CD4-positive, alpha-beta T cell (primary cell): ENCODE measurements at places on chromosomes 2 and 18.

- DNase-seq = no peak
- H3K4me1 ChIP-seq = no peaks in the 10 kb centered on the region
Measured at GRCh38 chr2:32172870-32173269, 7.2 kb downstream of the SLC30A6 start.

- no peaks in the 10 kb centered on the region for H3K36me3 ChIP-seq
- no peak overlapping the region for H3K4me3 ChIP-seq
- H3K27me3 ChIP-seq = peaks cover 37% of the 10 kb centered on the region
- peaks cover 16% of the 10 kb centered on the region for H3K4me1 ChIP-seq
- no peak for DNase-seq
Measured at GRCh38 chr2:72153924-72154323, 6.3 kb upstream of the CYP26B1 start.

DNA sequence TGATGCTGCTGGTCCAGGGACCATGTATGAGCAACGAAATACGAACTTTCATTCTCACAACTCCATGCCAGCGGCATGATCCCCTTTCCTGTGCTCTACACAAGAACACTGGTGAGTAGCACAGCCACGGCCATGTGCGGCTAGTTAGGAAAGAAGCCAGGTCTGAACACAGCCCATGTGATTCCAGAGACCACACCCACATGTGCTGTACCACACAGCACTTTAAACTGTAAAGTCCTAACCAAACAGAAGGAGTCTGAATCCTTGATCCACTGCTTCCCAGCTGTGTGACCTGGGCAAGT lies 33.0 kb upstream of the ACAA2 start:
- H3K4me3 ChIP-seq = no peak overlapping the region
- DNase-seq = no peak
- H3K27me3 ChIP-seq = no peaks in the 10 kb centered on the region
- no peak overlapping the region for H3K27ac ChIP-seq
- no peaks in the 10 kb centered on the region for H3K4me1 ChIP-seq

- no peaks in the 10 kb centered on the region for H3K36me3 ChIP-seq
- peaks cover 57% of the 10 kb centered on the region for H3K4me1 ChIP-seq
- H3K27ac ChIP-seq = no peak overlapping the region
- no peak overlapping the region for H3K4me3 ChIP-seq
Measured at GRCh38 chr2:134203175-134203574, 50.7 kb upstream of the MGAT5 start.

- no peak for DNase-seq
- H3K36me3 ChIP-seq = no peaks in the 10 kb centered on the region
- H3K4me1 ChIP-seq = no peaks in the 10 kb centered on the region
- no peak overlapping the region for H3K4me3 ChIP-seq
Measured at GRCh38 chr2:39996653-39997080, 217.6 kb upstream of the THUMPD2 start.

DNA sequence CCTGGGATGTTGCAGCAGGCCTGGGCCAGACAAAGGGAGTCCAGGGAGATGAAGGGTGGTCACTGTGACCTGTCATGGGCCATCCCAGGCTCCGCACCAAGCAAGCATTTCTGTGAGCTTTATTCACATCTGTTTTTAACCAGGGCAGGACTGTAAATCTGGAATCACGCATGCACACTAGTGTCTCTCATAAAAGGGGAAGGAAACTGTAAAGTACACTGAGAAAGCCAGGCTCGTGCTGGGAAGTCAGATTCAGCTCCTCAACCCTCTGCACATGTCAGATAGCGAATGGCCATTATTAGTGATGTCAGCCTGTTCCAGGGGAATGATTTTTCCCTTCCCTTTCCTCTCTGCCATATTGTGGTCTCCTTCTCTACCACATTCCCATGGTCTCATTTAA lies 818.6 kb upstream of the RAB6C start:
- no peak overlapping the region for H3K27ac ChIP-seq
- H3K4me1 ChIP-seq = no peaks in the 10 kb centered on the region
- no peaks in the 10 kb centered on the region for H3K36me3 ChIP-seq
- no peak overlapping the region for H3K4me3 ChIP-seq
- no peaks in the 10 kb centered on the region for H3K27me3 ChIP-seq

- H3K4me1 ChIP-seq = peaks cover 11% of the 10 kb centered on the region
- H3K27me3 ChIP-seq = no peaks in the 10 kb centered on the region
- DNase-seq = no peak
- peak overlapping the region; percentile 94 for H3K4me3 ChIP-seq
- H3K27ac ChIP-seq = peak overlapping the region; percentile 95
- peaks cover 9% of the 10 kb centered on the region for H3K36me3 ChIP-seq
Measured at GRCh38 chr2:135742325-135742757, 686 bp downstream of the UBXN4 start.

DNA sequence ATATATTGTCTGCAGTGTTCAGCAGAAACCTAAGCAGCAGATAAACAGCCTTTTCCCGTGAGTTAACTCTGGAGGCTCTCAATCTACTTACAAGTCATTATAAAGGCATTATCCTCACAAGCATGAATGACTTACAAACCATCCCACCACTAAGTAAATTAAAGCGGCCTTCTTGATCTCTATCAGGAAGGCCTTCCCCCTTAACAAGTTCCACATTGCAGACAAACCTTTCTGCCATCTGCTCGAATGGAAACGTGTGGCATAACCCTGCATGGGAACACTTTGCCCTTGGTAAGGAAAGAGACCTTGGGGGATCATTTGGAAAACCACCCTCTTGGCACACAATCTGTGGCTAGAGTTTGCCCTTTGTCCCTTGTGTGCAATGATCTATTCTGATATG lies 199.5 kb downstream of the OSR1 start:
- no peak for DNase-seq
- H3K4me3 ChIP-seq = no peak overlapping the region
- no peaks in the 10 kb centered on the region for H3K27me3 ChIP-seq
- no peak overlapping the region for H3K27ac ChIP-seq
- H3K36me3 ChIP-seq = no peaks in the 10 kb centered on the region

DNA sequence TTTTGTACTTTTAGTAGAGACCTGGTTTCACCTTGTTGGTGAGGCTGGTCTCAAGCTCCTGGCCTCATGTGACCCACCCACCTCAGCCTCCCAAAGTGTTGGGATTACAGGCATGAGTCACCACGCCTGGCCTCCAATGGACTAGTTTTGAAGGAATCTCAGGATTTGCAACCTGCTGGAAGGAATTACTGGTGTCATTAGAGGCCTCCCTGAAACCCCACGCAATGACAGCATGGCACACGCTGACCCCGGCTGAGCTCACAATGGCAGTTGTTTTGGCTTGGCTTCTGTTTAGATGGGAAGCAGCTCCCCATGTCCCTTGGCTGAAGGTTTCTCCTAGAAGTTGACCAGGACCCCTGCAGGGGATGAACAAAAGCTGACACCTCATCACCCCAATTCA lies 23.1 kb upstream of the COPS8 start:
- no peak overlapping the region for H3K27ac ChIP-seq
- peaks cover 5% of the 10 kb centered on the region for H3K4me1 ChIP-seq
- H3K36me3 ChIP-seq = no peaks in the 10 kb centered on the region

- peak overlapping the region; percentile 70 for H3K27ac ChIP-seq
- H3K36me3 ChIP-seq = peaks cover 3% of the 10 kb centered on the region
- H3K4me3 ChIP-seq = peak overlapping the region; percentile 68
- H3K27me3 ChIP-seq = no peaks in the 10 kb centered on the region
- peak; percentile 29 for DNase-seq
- H3K4me1 ChIP-seq = peaks cover 26% of the 10 kb centered on the region
Measured at GRCh38 chr2:96773922-96774321, 13.2 kb downstream of the CNNM4 start.

DNA sequence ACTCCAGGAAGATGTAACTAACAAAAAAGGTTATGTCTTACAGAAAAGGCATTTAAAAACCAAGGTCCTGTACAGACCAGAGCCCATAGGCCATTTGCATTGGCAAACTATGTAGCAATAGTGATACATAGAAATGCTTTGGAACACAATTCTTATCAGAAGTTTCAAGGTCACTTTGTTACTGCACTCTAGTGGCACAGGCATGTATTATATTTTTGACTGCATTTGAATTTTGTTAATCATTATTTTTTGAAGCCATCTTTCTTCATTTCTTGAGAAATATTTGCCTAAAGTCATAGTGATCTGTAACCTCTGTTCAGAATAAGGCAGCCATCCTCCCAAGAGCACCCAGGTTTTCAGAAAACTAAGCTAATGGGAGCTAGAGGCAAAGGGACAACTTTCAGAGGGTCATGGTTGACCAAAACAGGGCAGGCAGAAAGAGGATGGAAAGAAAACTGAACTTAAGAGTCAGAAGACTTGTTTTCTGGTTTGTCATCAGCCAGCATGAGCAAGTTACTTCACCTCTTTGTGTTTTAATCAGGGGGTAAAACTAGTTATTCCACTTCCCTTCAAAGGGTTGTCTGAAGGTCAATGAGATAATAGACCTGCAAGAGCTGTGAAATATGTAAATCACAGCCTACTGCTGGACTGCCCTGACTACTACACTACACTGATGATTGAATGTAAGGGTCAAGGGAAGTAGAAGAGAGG lies 41.5 kb downstream of the SLC38A11 start:
- no peak for DNase-seq
- H3K27me3 ChIP-seq = no peaks in the 10 kb centered on the region
- H3K4me3 ChIP-seq = no peak overlapping the region
- H3K36me3 ChIP-seq = no peaks in the 10 kb centered on the region
- no peak overlapping the region for H3K27ac ChIP-seq
- no peaks in the 10 kb centered on the region for H3K4me1 ChIP-seq

DNA sequence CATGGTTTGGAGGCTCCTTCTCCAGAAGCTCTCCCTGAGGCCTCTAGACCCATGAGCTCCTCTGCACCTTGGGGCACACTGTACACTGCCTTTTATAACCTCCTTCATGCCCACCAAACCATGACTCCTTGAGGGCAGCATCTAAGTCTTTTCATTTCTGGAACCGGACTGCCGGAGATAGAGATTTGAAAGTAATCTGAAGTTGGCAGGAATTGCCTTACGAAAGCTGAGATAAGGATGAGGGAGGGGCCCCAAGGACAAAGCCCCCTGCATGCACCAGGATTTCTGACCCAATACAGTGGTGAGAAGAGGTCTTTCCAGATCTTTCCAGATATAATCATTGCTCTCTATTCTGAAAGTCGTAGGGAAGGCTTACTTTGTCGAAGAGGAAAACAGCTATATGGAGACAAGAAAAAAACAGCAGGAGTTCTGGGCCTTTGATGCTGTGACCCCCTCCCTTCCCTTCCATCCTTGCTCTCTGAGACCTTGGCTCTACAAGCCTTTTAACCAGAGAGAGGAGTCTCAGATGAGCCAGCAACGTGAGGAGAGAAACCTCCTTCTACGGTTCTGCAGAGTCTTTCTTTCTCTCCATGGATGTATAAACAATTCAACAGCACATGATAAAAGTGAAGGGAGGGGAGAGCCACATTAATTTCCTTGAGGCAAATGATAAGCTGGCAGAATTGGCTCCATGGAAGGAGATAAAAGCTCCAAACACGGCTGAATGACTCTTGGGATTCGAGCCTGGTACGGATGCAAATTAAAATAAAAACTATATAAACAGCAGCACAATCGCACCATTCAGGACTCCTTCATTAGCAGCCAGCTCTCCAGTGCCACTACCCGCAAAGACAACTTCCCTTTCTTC lies 88.0 kb upstream of the RTN4 start:
- peaks cover 33% of the 10 kb centered on the region for H3K4me1 ChIP-seq
- H3K36me3 ChIP-seq = no peaks in the 10 kb centered on the region
- DNase-seq = no peak
- H3K27ac ChIP-seq = no peak overlapping the region
- H3K4me3 ChIP-seq = no peak overlapping the region
- no peaks in the 10 kb centered on the region for H3K27me3 ChIP-seq

- no peaks in the 10 kb centered on the region for H3K36me3 ChIP-seq
- H3K4me1 ChIP-seq = no peaks in the 10 kb centered on the region
- H3K4me3 ChIP-seq = no peak overlapping the region
- H3K27ac ChIP-seq = no peak overlapping the region
- DNase-seq = no peak
Measured at GRCh38 chr2:58512878-58513277, 271.8 kb upstream of the FANCL start.

DNA sequence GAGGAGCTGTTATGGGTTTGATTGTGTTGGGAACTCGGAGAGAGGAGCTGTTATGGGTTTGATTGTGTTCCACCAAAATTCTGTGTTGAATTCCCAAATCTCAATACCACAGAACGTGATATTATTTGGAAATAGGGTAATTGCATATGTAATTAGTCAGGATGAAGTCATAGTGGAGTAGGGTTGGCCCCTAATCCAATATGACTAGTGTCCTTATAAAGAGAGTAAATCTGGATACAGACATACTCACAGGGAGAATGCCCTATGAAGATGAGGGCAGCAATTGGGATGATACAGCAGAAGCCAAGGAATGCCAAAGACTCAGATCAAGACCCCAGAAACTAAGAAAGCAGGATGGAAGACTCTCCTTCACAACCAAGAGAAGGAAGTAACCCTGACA lies 1023.2 kb upstream of the ZEB2 start:
- no peak overlapping the region for H3K27ac ChIP-seq
- DNase-seq = no peak
- no peaks in the 10 kb centered on the region for H3K27me3 ChIP-seq
- no peaks in the 10 kb centered on the region for H3K4me1 ChIP-seq

GRCh38 chr2:132276571-132276981 lies 114.8 kb upstream of the ANKRD30BL start:
- H3K36me3 ChIP-seq = no peaks in the 10 kb centered on the region
- H3K4me3 ChIP-seq = no peak overlapping the region
- no peaks in the 10 kb centered on the region for H3K4me1 ChIP-seq
- H3K27me3 ChIP-seq = no peaks in the 10 kb centered on the region

- DNase-seq = no peak
- H3K36me3 ChIP-seq = no peaks in the 10 kb centered on the region
- no peak overlapping the region for H3K4me3 ChIP-seq
- H3K27me3 ChIP-seq = no peaks in the 10 kb centered on the region
- no peak overlapping the region for H3K27ac ChIP-seq
- H3K4me1 ChIP-seq = no peaks in the 10 kb centered on the region
Measured at GRCh38 chr2:188937228-188938220, 36.6 kb upstream of the COL3A1 start.

GRCh38 chr2:196546151-196546919 lies 93.2 kb upstream of the CCDC150 start:
- H3K4me3 ChIP-seq = no peak overlapping the region
- DNase-seq = no peak
- no peaks in the 10 kb centered on the region for H3K36me3 ChIP-seq
- H3K27me3 ChIP-seq = no peaks in the 10 kb centered on the region

- no peak overlapping the region for H3K4me3 ChIP-seq
- no peaks in the 10 kb centered on the region for H3K36me3 ChIP-seq
- H3K27me3 ChIP-seq = no peaks in the 10 kb centered on the region
- no peaks in the 10 kb centered on the region for H3K4me1 ChIP-seq
- DNase-seq = no peak
Measured at GRCh38 chr2:187574969-187575750, 20.9 kb upstream of the TFPI start.

DNA sequence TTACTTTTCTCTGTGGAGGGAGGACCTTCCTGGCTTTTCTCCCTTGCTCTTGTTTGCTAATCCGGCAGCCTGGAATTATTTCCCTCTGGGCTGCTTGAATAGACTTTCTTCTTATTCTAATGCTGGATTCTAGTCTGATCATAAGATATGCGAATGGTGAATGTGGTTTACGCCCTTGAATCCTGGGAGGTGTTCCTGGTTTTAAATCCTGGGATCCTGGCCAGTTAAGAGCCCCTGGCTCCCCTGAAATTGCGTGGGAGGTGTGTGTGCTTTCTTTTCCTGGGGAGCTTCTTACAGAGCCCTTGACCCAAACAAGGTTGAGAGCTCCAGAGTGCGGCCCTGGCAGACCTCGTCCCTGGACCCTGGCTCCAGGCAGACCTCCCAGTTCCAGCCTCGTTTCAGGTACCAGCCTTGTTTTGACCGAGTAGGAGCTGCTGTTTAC lies 2.8 kb downstream of the SH3BP4 start:
- peaks cover 8% of the 10 kb centered on the region for H3K4me1 ChIP-seq
- H3K27ac ChIP-seq = no peak overlapping the region
- no peak overlapping the region for H3K4me3 ChIP-seq
- H3K36me3 ChIP-seq = no peaks in the 10 kb centered on the region

- H3K27ac ChIP-seq = no peak overlapping the region
- H3K27me3 ChIP-seq = no peaks in the 10 kb centered on the region
- DNase-seq = no peak
- no peaks in the 10 kb centered on the region for H3K4me1 ChIP-seq
Measured at GRCh38 chr2:222136106-222136630, 162.6 kb downstream of the PAX3 start.
